ENCODE measurements at places on chromosomes 4 and X.
A peak's percentile ranks its signal among the peaks of the same experiment; 100 is the strongest.

- no peak for DNase-seq
Observed at GRCh38 chrX:128365492-128365891, 313.3 kb upstream of the ACTRT1 start.

DNA sequence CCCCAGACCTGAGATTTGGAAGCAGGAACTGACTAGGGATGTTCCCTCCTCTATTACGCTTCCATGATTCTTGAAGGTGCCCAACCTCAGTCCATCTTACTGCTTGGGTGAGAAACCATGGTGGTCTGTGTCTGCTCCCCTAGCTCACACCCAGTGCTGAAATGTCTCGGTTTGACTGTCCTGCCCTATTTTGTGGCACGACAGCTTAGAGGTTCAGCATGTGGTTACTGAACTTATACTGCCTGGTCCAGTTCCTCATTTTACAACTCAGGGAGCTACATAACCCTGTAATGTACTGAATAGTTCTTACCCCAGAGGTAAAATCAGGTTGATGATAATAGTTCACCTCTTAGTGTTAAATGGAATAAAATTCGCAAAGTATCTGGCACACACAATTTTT, 203.1 kb downstream of the RBM46 start:
- no peak for DNase-seq

- no peak for DNase-seq
Observed at GRCh38 chr4:62018537-62018936, 818.4 kb downstream of the ADGRL3 start.

GRCh38 chr4:8403173-8403753, 37.3 kb downstream of the ACOX3 start:
- peak; percentile 86 for DNase-seq

- no peak for DNase-seq
Observed at GRCh38 chr4:16290681-16291420, 64.6 kb upstream of the TAPT1 start.

- no peak for DNase-seq
Observed at GRCh38 chr4:37652747-37653527, 33.2 kb downstream of the RELL1 start.

GRCh38 chr4:127000110-127000509, 632.6 kb upstream of the INTU start:
- no peak for DNase-seq

DNA sequence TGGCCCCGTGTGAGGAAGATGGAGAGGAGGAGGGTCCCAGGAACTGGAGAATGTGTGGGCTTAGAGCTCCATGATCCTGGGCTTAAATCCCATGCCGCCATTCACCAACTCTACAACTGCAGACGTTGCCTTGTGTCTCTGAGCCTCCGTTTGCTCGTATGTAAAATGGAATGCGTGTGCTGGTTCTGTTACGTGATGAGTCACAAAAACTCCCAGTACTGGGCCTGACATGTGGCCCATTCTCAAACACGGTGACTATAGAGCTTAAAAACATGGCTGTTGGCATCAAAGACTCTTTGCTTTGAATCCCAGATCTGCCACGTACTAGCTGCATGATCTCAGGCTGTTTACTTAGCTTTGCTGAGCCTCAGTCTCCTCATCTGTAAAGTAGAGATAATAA, 13.0 kb upstream of the AFAP1 start:
- DNase-seq: no peak

GRCh38 chr4:151865744-151866591, 105.2 kb upstream of the GATB start:
- peak; percentile 6 for DNase-seq

GRCh38 chr4:4890574-4891255, 31.2 kb downstream of the MSX1 start:
- DNase-seq: no peak

GRCh38 chrX:13716455-13716854, 18.0 kb downstream of the TRAPPC2 start:
- DNase-seq: no peak

GRCh38 chr4:34628471-34628870, 1615.8 kb downstream of the ARAP2 start:
- DNase-seq: no peak

- DNase-seq: no peak
Observed at GRCh38 chr4:98802770-98803198, 126.1 kb downstream of the EIF4E start.

- peak; percentile 74 for DNase-seq
Observed at GRCh38 chr4:54929459-54929858, 195.9 kb downstream of the KDR start.

GRCh38 chrX:1351981-1352714, 15.6 kb downstream of the IL3RA start:
- DNase-seq: no peak

DNA sequence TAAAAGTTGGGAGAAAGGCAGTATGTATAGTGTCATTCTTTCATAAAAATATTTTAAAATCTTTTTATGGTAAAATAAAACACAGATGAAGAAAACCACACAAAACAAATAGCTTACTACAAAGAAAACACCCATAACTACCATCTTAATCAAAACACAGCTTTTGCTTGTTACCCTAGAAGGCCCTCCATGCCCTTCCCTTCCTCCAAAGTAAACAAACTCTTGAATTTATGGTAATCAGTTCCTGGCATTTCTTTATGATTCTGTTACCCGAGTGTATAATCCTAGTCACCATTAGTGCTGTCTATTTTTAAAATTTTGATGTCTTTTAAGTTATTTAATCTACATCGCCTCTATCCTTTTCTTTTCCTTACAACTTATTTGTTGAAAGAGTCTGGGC, 170.9 kb downstream of the APBB2 start:
- DNase-seq: no peak

DNA sequence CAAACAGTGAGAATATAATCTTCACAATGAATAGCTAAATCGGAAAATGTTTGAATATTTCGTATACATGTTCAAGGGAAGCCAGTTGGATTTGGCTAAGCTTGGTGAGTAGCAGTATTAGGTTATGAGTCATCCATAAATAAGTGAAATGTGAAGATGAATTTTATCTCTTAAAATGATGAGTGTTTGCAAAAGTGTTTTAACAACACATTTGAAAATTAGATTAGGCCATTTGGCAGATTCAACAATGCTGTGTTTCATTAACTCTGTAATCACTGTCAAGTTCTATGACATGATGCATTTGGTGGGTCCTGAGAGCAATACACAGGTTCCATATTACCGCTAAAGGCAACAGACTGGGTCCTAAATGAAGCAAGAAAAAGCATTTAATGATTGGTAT, 301.9 kb upstream of the PRPS2 start:
- no peak for DNase-seq

DNA sequence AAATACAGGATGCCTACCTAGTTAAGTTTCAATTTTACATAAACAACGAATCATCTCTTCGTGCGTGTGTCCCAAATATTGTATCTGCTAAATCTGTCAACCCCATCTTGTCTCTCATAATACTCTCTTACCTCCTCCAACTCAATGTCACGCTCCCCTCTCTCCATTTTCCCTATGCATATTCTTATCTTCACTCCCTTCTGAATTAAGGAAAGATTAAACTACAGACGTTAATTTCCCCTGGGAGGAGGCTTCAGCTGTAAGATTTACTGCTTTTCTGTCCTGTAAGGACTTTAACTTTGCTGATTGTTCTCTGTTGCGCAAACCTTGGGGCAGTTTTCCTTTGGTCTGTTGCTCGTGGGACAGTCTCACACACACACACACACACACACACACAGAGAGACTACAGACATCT, 455 bp upstream of the ABCB7 start:
- no peak for DNase-seq

GRCh38 chr4:140427106-140427918, at the start of gene CLGN:
CLGN (minus strand) TSS chr4:140427648; CDS start chr4:140413078, 14,570 bp downstream.
- peak; percentile 39 for DNase-seq

- no peak for DNase-seq
Observed at GRCh38 chrX:4181782-4182407, 468.4 kb upstream of the PRKX start.

- no peak for DNase-seq
Observed at GRCh38 chr4:10321931-10322330, 135.3 kb downstream of the ZNF518B start.

GRCh38 chr4:181173046-181173445, 1070.2 kb upstream of the TENM3 start:
- no peak for DNase-seq

DNA sequence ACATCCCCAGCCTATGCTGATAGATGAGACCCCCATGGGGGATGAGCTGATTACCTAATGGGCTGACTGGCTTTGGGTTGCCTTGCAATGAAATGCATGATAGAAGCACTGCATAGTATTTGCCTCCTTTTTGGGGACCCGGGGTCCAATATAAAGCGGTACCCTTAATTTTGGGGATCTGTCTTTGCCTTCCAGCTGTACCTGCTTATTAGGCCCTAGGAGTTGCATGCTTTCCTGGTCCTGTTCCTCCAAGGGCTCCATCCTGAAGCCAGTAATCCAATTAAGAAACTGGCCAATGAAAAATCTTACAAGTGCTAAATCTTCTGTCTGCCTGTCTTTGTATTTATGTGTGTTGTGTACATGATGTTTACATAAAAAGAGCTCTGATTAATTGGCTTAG, 791.6 kb downstream of the TRIML1 start:
- no peak for DNase-seq

- no peak for DNase-seq
Observed at GRCh38 chrX:50375481-50376267, 95.0 kb downstream of the DGKK start.

- no peak for DNase-seq
Observed at GRCh38 chr4:119132306-119132705, 3.3 kb upstream of the MYOZ2 start.

- DNase-seq: no peak
Observed at GRCh38 chr4:839675-840443, 13.9 kb upstream of the CPLX1 start.

DNA sequence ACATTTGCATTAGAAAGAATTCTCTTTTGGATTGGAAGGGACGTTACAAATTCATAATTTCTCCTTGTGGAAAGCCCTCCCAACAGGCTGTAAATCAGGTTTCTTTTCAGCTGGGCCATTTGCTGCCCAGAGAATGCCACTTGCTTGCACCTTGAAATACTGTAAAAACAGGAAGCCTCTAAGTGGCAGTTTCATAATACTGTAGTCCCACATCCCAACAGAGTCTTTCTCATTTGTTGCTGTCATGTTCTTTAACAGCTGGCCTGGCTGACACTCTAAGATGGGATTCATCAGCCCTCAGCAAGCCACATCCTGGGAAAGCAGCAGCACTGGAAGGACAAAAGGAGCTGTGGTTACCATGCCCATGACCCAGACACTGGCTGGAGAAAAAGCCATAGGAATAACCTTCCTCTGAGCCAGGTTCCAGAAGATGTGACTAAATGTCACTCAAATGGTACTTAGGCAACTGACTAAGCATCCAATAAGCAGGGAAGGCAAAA, 221.9 kb upstream of the MBNL3 start:
- DNase-seq: no peak

DNA sequence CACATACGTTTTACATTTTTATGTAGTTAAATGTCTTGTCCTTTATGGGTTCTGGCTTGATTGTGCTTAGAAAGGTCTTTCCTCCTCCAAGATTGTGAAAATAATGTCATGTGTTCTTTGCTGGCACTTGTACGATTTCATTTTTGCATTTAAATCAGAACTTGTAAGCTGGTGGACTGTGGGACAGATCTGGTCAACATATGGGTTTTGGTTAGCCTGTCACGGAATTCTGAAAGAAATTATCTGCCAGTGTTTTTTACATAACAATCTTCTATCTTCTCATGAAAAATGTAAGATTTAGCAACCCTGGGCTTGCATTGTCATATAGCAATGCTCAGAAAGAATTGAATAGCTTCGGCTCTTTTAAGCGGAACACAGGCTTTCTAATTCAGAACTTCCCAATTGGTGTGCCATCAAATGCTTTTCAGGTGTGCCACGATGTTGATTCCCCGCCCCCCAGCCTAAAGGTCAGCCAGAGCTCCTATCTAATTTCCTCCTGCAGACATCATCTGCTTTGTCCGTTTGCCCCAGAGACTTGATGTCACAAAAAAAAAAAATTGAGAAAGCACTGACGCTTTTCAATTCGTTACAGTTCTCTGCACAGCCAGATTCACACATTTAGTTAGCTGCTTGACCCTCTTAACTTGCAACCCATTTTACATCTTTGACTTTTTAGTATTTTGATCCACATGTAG, 16.2 kb downstream of the AFF1 start:
- no peak for DNase-seq

GRCh38 chr4:184420881-184421416, 53.4 kb downstream of the IRF2 start:
- DNase-seq: no peak

DNA sequence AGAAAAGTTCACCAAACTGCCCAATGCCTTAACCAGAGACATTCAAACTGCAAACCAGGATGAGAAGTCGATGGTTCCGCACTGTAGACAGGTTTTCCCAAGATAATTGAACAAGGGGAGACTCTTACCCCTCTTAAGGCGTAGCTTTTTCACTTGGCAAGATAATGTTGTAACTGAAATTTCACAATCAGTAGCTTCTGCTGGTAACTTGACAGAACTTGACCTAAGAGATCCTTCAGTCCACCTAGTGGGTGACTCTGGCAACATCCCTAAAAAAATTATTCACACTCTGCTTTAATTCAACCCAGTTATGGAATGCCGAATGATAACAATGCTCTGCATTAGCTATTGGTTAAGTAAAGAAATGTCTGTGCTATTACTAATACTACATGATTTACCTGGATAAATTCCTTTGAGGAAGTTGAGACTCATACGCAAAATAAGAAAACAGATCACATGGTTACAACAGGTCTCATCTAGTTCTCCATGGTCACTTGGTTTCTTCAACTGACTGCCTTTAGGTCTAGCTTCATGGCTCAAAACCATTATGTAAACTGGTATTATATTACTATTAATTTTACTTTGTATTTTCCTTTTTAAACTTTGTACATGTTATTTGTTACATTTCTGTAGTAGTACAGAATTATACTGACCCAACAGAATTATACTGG, 9.1 kb downstream of the ELF2 start:
- no peak for DNase-seq

- no peak for DNase-seq
Observed at GRCh38 chr4:24121395-24122175, 231.7 kb upstream of the PPARGC1A start.

- DNase-seq: no peak
Observed at GRCh38 chr4:187937557-187937956, 58.0 kb upstream of the ZFP42 start.

DNA sequence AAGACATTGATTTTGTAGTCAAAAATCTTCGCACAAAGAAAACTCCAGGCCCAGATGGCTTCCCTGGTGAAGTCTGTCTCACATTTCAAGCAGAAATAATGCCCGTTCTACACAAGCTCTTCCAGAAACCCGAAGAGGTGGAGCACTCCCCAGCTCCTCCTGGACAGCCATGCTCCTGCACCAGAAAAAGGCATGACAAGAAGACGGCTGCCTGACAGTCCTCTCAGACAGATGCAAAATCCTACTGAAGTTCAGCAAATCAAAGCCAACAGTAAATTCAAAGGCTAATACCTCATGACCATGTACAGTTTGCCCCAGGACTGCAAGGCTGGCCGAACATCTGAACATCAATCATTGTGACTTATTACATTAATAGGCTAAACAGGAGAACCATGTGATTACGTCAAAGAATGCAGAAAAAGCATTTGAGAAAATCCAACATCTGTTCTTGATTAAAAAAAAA, 30.8 kb upstream of the MXD4 start:
- DNase-seq: no peak

- DNase-seq: no peak
Observed at GRCh38 chr4:16544251-16544721, 318.0 kb upstream of the TAPT1 start.

GRCh38 chr4:153507310-153508073, 41.3 kb downstream of the TMEM131L start:
- no peak for DNase-seq

Measured in NCI-H1694 (cell line).